ENCODE measurements at places on chromosomes 3 and 15. TPM values are rescaled to one million over a fixed set of nuclear protein-coding genes. Genes with fewer than 3 reads are reported as not detected.

Gene GDPGP1
- 11.2 TPM for total RNA-seq

- no peak for DNase-seq
Measured at GRCh38 chr3:131806736-131807135, 228.1 kb downstream of the CPNE4 start.

GRCh38 chr3:14846226-14846880 lies 27.6 kb downstream of the FGD5 start:
- no peak for DNase-seq

GRCh38 chr15:60835974-60836373 lies 357.0 kb upstream of the ICE2 start:
- peak; percentile 32 for DNase-seq

DNA sequence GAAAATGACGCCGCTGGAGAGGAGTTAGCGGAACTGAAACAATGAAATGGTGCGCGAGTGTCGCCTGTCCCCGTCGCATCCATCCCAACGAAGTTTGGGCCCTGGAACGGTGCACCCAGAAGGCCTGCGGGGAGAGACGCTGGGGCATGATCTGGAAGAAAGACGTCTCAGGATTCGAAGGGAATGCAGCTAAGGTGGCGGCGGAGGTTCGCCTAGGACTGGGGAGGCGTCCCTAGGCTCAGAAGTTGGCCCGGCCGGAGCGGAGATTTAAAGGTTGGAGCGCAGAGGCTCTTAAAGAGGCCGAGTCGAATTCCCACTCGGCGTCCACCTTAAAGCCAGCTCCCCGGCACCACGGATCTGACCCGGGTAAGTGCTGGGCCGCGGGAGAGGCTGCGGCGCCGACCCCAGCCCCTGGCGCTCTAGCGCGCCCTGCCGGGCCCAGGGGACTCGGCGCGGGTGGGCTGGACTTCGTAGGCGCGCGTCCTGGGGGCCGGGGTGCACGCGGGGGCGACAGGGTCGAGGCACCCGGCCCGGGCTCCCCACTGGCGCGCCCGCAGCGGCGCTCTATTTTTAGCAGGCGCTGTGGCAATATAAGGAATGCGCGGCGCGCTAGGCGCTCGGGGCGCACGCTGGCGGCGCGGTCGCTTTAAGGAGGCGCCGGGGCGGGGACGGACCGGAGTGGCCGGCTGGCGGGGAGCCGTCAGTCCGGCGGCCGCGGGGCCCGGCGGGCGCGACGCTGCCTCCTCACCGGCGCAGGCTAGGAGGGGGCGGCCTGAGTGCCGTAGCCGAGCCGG lies at the start of gene MRAS:
MRAS (plus strand) TSS at position 620 of the 794 bp plus-strand sequence. CDS start 24,305 bp downstream, outside the sequence.
- DNase-seq: peak; percentile 91
